CD4-positive, CD25-positive, alpha-beta regulatory T cell (primary cell): ENCODE measurements at places on chromosomes 16 and 17.
A peak's percentile ranks its signal among the peaks of the same experiment; 100 is the strongest.

GRCh38 chr17:63086483-63087185 is 120.6 kb downstream of the TANC2 start:
- no peak for DNase-seq

GRCh38 chr16:14362774-14363371 is 267.2 kb downstream of the PARN start:
- no peak for DNase-seq

GRCh38 chr17:33986566-33986965 is 268.5 kb upstream of the CCL2 start:
- DNase-seq, result no peak

- no peak for DNase-seq
Observed at GRCh38 chr16:56931271-56931891, 561 bp upstream of the HERPUD1 start.

- no peak for DNase-seq
Observed at GRCh38 chr16:57834936-57835335, 32.6 kb upstream of the KIFC3 start.

- peak; percentile 95 for DNase-seq
Observed at GRCh38 chr17:29617125-29617480, 5.6 kb downstream of the CORO6 start.

GRCh38 chr16:66741950-66742808 is 9.2 kb downstream of the DYNC1LI2 start:
- DNase-seq, result no peak

- DNase-seq, result no peak
Observed at GRCh38 chr17:74342224-74342623, 16.2 kb downstream of the KIF19 start.

GRCh38 chr16:51180719-51181502 is 29.8 kb upstream of the SALL1 start:
- no peak for DNase-seq

DNA sequence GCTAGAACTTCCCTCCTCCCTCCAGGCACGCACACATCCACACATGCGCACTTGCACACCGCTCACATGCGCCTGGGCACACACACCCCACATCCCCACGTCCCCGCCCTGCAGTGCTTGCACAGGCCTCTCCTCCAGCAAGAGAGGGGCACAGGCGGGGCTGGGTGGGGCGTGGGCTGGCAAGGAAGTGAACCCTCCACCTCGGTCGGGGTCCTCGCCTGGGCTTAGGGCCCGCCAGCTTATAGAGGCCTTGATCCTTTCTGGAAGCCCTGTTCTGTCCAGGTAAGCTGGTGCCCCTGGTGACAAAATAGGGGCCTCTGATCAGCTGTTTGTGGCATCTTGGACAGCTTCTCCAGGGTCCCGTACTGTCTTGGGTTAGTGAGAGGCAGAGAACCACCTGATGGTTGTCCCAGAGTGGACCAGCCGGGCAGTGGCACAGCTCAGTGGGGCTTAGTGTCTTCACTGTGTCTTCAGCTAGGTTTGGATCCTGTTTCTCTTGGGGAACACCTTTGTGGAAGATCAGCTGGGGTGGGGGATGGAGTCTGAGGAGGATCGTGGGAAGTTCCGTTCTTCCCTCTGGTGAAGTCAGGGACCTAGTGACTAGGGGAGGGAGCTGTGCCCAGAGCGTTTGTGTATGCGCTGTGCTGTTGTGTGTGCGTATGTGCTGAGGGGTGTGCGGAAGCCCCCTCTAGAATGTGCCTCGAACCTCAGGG is 12.1 kb downstream of the TBX4 start:
- DNase-seq, result no peak

GRCh38 chr16:86016201-86016965 is 117.4 kb downstream of the IRF8 start:
- no peak for DNase-seq

DNA sequence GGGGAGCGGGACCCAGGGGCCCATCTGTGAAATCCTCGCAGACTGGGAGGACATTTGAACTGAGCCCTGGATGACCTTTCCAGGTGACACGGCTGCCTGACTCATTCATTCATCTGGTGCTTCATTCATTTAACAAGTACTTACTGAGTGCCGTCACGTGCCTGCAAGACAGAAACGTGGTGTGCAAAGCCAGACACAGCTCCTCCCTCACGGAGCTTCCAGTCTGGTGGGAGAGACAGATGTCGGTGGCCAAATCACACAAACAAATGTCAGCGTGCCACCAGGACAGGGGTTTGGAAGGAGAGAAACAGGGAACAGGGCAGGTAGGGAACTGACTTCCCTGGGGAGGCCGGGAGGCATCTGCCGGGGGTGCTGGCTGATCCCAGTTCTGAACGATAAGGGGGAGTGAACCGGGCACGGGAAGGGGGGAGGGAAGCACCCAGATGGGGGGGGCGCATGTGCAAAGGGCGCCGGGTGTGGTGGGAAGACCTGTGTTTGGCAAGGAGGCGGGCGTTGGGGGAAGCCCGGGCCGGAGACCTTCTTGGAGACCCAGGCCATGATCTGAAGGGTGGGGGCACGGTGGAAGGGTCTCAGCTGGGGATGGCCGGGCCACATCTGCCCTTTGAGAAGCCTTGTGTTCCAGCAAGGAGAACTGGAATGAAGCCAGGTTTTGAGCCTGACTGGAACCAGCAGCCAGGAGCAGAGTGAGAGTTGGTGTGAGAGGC is 93.6 kb upstream of the CIBAR2 start:
- DNase-seq, result no peak

- no peak for DNase-seq
Observed at GRCh38 chr16:3486506-3487215, 8.6 kb downstream of the C16orf90 start.

DNA sequence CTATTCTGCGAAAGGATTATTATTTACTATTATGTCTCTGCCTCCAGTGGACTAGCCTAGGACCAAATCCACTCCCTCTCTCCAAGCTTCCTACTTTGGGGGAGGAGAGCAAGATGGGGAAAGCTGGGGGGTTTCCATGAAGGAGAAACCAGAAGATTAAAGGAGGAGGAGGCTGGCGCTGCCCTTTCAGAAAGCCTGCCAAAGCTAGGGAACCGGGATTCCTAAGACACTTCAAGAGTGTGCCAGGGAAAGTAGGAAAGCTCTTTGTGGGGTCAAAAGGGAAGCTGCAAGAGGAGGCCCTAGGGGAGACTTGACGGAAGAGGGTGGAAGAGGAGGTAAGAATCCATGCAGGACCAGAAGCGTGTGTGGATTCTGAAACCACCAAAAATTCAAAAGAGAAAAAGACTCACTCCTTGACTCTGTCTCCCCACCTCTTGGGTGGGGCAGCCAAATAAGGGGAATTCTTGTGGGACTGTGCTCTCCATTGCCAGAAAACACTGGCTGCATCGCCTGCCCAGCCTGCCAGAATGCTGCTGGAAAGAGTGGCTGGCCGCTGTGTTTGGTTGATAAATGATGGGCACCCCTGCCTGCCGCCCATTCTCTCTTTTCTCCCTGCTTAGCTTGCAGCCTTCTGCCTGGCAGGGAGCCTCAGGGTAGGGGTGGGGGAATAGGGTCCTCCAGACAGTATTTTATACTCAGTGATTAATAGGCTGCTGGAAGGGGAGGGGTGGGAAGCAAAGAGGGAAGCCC is 11.8 kb upstream of the KAT7 start:
- no peak for DNase-seq

DNA sequence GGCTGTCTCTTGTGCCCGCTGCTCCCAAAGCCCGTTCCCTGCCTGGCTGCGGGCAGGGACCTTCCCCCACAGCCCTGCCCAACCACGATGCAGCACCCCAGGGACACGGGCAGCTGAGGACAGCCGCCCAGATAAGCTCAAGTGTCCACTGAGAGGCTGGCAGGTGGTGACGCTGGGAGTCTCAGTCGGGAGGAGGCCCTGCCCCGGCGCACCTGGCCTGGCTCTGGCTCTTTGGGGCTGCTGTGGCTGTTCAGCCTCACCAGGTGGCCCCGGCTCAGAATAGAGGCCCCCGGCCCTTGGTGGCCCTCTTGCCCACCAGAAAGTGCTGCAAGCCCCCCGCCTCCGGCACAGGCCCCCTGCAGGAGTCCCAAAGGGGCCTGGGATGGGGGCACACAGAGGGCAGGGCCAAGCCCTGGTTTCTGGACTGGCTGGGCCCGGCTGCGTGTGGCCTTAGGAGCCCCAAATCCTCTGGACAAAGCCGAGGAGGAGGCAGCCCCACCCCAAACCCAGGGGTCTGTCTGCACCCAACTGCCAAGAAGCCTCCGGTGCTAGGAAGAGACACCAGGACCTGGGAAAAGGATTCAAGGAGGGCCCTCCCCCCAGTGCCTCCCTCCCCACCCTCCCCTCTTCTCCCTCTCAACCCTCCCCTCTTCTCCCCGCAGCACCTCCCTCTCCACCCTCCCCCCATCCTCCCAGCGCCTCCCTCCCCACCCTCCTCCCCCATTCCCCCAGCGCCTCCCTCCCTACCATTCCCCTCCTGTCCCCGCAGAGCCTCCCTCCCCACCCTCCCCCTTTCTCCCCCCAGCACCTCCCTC is 5.3 kb downstream of the NTHL1 start:
- no peak for DNase-seq

DNA sequence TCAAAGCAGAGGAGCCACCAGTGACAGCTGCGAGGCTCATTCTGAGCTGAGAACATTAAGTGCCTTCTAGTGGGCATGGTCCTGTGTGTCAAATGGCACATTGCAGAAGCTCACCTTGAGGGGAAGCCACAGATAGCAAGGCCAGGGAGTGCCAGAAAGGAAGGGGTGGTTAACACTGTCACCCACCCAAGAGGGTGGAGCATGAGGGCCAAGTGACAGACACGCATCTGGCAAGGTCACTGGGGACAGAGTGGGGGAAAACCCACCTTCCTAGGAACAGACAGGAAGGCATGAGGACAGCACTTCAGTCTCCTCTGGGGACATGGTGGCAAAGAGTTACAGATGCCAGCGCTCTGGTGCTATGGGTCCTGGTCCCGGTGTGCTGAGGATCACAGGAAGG is 22.1 kb downstream of the NUBP1 start:
- peak; percentile 15 for DNase-seq
